Stimulated activated CD8-positive, alpha-beta memory T cell treated with anti-CD3 and anti-CD28 coated beads, Interleukin-15, amount 100 ng/mL, for 48 hours (primary cell): ENCODE measurements at places on chromosomes 5 and 9.
A peak's percentile ranks its signal among the peaks of the same experiment; 100 is the strongest.

GRCh38 chr5:91225848-91226686 lies 157.1 kb downstream of the ARRDC3 start:
- DNase-seq = peak; percentile 8

DNA sequence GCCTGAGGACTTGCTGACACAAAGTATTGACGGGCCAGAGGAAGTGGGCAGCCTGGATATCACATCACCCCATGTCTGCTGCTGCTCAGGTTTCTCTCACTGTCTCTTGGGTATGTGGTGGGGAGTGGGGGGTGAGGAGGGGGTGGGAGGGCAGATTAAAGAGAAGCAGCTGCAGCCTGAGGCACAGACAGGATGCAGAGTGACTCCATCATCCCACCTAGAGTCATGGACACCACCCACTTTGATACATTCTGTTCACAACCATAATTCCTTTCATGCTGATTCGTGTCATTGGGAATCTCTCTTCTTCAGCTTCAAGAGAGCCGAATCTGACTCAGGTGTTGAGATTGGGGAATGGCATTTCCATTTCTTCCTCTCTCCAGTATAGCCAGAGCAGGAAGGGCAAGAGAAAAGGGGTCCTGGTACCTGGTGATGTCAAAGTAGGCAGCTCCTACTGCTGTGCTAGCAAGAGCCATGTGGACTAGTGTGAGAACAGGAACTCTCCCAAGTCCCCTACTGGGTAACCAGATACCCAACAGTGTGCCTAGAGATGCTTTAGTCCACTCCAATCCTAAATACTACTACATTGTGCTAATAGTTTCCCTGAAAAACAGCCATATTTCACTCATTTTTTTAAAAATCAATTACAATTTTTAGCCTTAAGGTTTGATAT lies 22.4 kb downstream of the GRAMD2B start:
- DNase-seq = no peak

DNA sequence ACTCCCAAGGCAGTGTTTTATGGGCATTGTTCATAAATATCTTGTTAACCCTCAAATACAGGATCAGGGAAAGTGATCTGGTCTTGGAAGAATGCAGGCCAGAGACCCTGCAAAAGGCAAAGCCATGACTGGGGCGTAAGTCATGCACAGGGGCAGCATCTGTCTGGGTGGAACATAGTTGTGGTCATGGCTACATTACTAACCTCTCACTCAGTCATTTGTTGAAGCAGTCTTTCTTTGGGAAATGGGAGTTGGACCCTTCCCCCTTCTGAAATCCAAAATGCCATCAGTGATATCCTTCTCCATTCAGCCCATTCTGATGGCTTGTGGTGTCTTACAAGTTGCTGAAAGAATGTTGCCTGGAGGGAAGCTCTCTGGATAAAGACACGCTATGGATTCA lies 68.1 kb downstream of the GDNF start:
- DNase-seq = no peak

- DNase-seq = no peak
Observed at GRCh38 chr9:131633491-131634031, 88.2 kb downstream of the PRRT1B start.

- DNase-seq = no peak
Observed at GRCh38 chr5:178415353-178415752, 174.8 kb downstream of the COL23A1 start.

DNA sequence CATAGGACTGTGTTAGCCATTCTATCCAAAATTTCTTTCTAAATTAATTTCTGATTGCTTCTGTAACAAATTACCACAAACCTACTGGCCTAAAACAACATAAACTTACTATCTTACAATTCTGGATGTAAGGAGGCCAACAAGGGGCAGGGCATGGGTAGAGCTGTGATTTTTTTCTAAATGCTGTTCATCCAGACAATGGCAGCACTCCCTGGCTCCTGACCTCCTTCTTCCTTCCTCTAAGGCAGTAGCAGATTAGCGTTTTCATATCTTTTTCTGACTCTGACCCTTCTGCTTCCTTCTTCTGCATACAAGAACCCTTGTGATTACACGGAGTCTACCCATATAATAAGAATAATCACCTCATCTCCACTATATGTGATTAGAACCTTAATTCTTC lies 1005.8 kb downstream of the CDH12 start:
- no peak for DNase-seq

DNA sequence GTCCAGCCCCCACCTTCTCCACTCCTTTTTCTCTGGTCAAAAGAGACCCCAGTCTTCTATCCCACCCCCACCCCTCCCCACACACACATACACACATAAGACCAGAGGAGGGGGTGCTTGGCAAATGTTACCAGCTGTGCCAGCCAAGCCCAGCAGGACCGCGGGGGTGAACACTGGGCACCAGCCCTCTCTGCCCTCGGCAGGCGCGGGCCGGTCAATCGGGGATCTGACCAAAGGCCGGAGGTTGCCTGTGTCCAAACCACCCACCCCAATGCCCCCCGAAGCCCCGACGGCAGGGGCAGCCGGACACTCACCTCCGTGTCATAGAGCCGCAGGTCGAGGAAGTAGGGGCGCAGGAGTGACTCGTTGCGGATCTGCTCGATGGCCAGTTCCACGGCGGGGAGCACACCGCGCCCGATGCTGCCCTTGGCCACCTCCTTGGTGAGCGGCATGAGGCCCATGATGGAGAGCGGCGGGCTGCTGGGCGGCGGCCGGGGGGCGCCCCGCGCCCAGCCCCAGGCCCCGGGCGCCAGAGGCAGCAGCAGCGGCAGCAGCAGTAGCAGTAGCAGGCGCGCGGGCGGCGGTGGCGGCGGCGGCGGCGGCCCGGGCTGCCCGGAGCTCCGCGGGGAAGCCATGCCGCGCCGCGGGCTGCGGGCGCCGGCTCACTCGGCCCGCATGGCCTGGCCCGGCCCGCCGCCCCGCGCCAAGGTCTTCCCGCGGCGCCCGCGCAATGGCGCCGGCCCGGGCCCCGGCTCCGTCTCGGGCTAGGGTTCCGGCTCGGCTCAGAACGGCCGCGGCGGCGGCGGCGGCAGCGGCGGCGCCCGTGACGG lies 417 bp downstream of the GABBR2 start:
- no peak for DNase-seq

GRCh38 chr9:121581786-121582600 lies 69.4 kb upstream of the DAB2IP start:
- DNase-seq = no peak

- no peak for DNase-seq
Observed at GRCh38 chr5:10875201-10875768, 114.3 kb upstream of the DAP start.

DNA sequence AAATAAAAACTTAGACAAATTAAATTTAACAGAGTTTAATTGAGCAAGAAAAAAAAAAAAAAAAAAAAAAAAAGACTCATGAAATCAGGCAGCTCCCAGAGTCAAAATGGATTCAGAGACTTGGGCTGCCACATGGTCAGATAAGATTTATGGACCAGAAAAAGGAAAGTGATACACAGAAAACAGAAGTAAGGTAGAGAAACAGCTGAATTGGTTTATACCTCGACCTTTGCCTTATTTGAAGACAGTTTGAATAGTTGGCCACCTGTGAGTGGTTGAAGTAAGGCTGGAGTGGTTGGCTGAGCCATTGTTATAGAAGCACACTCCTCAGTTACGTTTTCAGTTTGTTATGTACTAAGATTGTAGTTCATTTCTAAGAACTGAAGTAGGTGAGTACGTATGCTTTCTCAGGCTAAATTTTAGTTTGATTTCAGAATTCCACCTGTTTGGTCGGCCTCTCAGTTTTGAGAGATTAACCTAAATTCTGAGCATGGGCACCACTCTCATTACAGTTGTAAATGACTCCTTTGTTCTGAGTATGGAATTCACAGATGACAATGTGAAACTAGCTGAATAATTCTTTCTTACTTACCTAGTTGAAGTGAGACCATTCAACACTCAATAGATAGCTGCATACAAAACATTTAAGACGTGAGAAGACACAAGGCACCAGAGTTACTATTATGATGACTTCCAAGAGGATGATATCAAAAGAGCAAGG lies 149.0 kb downstream of the AOPEP start:
- DNase-seq = no peak

GRCh38 chr5:5140479-5141338 lies 579 bp downstream of the ADAMTS16 start:
- no peak for DNase-seq

DNA sequence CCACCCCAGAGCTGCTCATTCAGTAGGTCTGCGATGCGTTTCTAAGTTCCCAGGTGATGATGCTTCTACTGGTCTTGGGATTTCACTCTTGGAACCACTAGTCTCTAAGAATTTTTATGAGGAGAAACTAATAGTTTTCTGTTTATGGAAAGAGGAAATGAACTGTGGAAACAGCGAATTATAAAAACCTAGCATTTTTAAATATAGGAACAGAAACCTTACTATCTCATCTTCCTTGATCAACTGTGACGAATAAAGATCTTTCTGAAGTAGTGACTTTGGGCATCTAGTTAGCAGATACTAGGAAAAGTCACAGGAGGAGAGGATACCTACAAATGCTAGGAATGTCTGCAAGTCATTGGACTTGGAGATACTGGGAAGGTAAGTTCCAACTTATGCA lies 376.8 kb upstream of the RFX3 start:
- DNase-seq = no peak

GRCh38 chr5:178651046-178651810 lies 24.4 kb upstream of the CLK4 start:
- no peak for DNase-seq

DNA sequence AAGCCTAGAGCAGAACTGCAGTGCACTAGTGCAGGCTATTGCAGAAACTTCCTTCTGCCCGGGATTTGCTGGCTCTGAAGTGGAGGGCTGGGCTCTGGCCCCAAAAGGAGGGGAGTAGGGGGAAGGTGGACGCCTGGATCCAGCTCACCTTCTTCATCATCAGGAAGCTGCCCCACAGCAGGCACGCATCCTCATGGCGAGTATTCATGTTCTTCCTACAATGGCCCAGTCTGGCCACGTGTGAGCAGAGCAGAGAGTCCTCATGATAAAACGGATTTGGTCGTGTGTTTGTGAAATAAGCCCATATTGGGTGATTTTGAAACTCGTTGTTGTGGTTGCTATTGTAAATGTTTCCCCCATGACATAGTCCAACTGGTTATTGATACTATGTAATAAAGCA lies 8.2 kb upstream of the GLIPR2 start:
- no peak for DNase-seq

DNA sequence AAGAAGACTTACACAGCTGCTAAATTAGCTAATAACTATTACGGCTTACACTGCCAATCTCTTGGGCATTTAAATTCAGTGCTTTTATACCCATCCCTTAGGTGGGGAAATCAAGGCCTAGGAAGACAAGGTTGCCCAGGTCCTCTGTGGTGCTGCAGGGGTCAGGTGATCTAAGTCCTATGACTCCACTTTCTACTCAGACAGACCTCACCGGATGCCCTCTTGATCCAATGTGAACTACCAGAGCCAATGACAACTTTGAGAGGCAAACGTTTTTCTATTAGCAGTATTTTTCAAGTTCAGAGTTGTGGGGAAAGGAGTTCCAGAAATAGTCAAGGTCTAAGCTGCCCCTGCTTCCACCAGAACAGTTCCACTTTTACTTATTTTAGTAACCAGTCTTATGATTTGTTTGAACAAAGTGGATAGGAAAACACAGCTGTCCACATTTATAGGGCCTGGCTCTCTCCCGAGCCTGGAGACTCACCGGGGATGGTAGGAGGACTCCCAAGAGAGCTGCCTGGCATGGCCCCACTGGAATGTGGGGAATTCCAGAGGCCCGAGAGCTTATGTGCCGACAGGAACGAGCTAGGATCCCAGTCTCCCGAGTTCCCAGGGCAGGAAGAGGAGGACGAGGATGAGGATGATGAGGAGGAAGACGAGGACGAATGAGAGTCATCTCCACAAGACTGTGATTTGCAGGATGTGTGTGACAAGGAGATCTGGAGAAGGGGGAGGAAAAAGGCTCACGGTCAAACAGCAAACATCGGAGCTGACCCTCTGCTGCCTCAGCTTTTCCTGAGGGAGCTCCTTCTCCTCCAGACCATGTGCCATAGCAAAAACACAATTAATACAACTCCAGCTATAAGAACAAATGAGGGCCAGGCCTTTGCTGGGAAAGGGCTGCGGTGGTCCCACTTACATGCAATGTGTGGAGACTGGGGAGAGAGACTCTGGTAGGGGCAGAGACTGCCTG lies 16.7 kb downstream of the FAM193B start:
- DNase-seq = no peak

DNA sequence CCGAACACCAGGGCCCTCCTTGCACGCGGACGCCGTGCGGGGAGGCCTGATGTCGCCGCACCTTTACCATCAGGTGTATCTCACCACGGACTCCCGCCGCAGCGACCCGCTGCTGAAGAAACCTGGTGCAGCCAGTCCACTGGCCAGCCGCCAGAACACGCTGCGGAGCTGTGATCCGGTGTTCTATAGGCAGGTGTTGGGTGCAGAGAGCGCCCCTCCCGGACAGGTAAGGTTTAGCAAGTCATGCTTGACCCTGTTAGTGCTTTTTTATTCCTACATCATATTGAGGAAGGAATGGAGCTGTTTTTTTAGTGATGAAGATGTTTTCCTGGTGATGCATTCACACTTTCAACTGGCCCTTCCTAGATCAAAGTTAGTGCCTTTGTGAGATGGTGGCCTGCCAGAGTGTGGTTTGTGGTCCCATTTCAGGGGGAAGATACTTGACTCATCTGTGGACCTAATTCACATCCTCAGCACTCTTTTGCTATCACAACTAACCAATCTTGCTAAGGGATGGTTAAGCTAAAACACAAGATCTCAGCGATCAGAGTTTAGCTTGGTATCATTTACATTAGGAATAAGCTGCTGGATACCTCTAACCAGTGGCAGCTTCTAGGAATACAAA lies 2.7 kb downstream of the PCDHGC3 start:
- DNase-seq = no peak

DNA sequence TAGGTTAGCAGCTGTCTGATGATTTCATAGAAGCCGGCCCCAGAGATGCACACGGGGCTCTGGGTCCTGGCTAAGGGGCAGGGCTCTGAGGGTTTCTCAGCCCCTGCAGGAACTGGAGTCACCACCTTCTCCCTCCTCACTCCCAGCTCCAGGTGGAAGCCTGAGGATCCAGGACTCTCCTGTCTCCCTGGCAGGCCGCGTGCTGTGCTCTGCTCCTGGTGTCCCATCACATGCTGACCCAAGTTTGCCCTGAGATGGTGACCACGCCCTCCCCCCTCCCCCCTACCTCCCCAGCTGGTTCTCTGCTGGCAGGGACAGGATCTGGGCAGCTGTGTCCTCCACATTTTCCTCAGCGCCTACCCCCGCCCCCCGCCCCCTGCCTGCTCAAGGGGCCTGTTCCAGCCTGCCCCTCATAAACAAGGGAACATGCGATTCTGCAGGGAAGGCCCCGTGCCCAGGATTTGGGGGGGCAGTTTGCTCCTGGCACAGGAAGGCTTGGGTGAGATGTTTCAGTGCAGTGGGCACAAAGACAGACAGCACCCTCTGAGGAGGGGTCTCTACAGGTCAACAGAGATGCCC lies 87.4 kb downstream of the PSD2 start:
- no peak for DNase-seq

DNA sequence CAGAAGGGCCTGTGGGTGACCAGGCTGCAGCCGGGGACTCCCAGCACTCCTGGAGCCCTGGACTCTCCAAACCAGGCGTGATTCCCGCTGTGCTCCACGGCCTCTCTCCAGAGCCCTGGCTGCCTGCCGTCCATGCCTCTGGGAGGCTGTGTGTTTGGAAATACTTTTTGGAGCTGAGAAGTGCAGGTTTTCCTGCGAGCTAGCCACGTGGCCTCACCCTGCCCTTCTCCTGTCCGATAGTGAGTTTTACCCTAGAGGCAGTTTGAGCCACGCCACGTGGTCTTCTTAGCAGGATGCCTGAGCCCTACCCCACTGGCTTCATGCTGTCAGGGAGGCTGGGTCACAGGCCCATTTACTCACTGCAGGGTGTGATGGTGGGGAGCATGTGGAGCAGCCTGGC lies 71.3 kb downstream of the COL5A1 start:
- DNase-seq = no peak
